ENCODE measurements at places on chromosomes 12 and 14.

GRCh38 chr12:91617818-91618217 lies 435.2 kb upstream of the DCN start:
- DNase-seq: no peak

- DNase-seq: no peak
Measured at GRCh38 chr12:11855983-11856374, 206.5 kb downstream of the ETV6 start.

GRCh38 chr12:129819391-129819790 lies 84.4 kb downstream of the TMEM132D start:
- DNase-seq: no peak

GRCh38 chr14:50021261-50022031 lies 94.9 kb downstream of the VCPKMT start:
- no peak for DNase-seq

GRCh38 chr12:24489939-24490338 lies 459.0 kb downstream of the BCAT1 start:
- no peak for DNase-seq

GRCh38 chr12:118960865-118961264 lies 20.5 kb upstream of the SRRM4 start:
- no peak for DNase-seq

GRCh38 chr14:61662437-61663311 lies 32.6 kb upstream of the HIF1A start:
- peak; percentile 81 for DNase-seq

- DNase-seq: no peak
Measured at GRCh38 chr14:59284059-59284458, 95.6 kb downstream of the DAAM1 start.

DNA sequence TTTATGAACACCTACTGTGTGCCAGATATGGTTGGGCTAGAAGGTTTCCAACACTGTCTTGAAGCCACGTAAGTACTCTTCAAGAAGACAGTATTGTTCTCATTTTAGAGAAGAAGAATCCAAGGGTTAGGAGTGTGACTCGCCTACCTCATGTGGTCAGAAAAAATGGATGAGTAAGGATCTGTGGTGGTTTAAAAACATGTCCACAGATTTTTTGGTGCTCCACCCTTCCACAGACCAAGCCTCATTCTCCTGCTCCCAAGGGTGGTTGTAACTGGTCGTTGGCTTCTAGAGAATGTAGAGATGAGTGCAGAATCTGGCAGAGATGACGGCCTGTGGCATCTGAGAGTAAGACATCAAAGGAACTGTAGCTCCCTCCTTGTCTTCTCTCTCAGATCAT lies 30.3 kb upstream of the TTC7B start:
- no peak for DNase-seq

GRCh38 chr12:1885599-1886245 lies 32.7 kb downstream of the CACNA2D4 start:
- DNase-seq: peak; percentile 64

- DNase-seq: no peak
Measured at GRCh38 chr14:39043352-39043943, 59.6 kb downstream of the SEC23A start.

GRCh38 chr12:24500831-24501230 lies 448.1 kb downstream of the BCAT1 start:
- no peak for DNase-seq

Measured in esophagus muscularis mucosa (tissue), 4 donors.